ENCODE measurements at places on chromosomes 4 and X.

- DNase-seq, result peak; percentile 71
Measured at GRCh38 chr4:48909697-48910096, 3.1 kb upstream of the OCIAD2 start.

- no peak for DNase-seq
Measured at GRCh38 chr4:55729351-55730279, 90.0 kb upstream of the EXOC1L start.

DNA sequence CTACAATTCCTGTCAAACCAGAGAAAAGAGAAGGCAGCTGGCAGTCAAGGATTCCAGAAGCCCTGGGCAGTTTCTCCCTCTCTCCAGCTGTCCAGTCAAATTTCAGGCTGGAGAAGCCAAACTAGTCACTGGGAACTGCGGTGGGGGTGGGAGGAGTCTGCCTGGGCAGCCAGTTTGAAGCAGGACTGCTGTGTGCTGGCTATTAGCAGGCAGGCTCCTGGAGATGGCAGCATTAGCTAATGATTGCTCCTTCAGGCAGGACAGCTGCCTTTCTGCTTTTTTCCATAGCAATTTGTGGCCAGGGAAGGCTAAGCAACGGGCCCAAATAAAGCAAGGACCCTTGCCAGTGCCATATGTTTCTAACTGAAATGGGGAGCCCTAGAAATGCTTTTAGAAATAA is 44.7 kb upstream of the FGF13 start:
- no peak for DNase-seq

DNA sequence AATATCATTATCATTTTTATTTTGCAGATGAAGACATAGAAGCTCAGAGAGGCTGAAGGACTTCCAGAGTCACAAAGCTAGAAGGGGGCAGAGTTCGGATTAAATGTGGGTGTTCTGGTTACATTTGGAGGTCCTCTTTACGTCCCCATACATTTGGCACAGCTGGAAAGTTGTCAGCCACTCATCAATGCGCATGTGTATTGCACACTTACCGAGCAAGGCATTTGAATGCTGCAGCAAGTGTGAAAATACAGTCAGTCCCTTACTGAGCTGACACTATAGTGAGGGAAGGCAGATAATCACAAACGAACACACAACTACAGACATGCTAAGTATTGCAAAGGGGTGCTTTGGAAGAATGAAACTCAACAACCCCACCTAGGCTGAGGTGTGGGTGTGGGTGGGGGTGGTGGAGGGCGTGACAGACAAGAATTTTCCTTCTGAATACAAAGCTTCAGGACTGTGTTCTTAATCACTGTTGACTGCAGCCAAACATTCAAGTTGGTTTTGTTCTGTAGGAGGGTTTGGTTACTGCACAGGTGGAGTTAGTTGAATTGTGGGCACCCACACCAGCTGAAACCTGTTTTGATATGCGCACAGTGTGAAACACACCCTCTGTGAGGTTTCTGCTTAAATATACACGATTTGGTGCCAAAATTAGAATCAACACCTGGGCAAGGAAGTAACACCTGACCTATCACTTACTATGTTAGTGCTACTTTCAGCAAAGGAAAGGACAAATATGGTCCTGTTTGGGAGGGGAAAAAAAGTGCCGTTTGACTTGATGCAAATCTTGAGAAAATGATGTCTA is 72.4 kb downstream of the COQ2 start:
- peak; percentile 10 for DNase-seq

DNA sequence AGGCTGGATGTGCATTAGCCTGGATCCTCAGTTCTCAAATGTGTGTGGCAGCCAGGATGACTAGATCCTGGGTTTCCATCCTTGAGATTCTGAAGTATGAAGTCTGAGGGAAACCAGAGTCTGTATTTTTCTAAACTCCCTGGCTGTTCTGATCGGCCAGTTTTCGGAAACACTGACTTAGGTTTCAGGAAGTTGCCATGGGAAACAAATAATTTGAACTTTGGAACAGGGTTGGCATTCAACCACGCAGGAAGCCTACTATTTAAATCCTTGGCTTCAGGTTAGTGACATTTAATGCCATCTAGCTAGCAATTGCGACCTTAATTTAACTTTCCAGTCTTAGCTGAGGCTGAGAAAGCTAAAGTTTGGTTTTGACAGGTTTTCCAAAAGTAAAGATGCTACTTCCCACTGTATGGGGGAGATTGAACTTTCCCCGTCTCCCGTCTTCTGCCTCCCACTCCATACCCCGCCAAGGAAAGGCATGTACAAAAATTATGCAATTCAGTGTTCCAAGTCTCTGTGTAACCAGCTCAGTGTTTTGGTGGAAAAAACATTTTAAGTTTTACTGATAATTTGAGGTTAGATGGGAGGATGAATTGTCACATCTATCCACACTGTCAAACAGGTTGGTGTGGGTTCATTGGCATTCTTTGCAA is 67.6 kb downstream of the PDGFRA start:
- no peak for DNase-seq

DNA sequence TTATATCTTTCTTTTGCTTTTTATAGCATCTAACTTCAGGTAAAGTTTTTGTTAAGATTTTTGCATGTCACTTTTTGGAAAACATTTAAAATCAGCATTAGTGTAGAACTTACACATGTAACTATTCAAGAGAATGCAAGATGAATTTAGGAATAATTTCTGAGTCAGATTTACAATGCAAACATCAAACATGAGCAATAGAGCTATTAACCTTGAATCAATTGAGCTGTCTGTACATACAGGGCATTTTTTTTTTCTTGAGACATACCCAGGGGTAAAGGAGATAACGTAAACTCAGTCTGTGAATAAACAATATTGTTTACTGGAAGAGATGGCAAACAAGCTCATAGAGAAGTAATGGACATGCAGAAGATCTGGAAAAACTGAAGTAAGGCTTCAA is 311.5 kb downstream of the IL1RAPL2 start:
- DNase-seq, result no peak

- no peak for DNase-seq
Measured at GRCh38 chr4:8744083-8744805, 127.4 kb downstream of the HMX1 start.

GRCh38 chrX:134645936-134646543 is 12.2 kb downstream of the PLAC1 start:
- DNase-seq, result no peak

- no peak for DNase-seq
Measured at GRCh38 chr4:6282314-6282771, 12.7 kb downstream of the WFS1 start.

DNA sequence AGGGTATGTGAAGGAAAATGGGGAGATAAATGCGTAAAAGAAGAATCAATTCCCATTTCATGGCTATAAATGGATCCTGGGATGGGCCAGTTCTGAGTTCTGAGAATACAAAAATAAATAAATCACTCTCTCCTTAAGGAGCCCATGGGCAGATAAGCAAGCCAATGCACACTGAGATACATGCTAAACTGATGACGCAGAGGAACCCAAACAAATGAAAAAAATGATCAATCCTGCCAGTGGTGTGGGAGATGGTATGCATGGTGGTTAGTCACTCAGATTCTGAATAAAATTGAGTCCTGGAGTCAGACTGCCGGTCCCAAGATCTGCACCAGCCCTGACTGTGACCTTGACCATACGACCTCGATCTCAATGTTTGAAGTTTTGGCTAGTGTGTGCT is 59.7 kb downstream of the NEIL3 start:
- DNase-seq, result no peak

- no peak for DNase-seq
Measured at GRCh38 chr4:24934311-24934710, 21.5 kb upstream of the CCDC149 start.

- DNase-seq, result no peak
Measured at GRCh38 chrX:115592997-115593734, 32.2 kb downstream of the PLS3 start.

- no peak for DNase-seq
Measured at GRCh38 chr4:47930971-47931804, 16.8 kb upstream of the NFXL1 start.

GRCh38 chr4:128820671-128821070 is 11.2 kb downstream of the JADE1 start:
- DNase-seq, result no peak

- DNase-seq, result no peak
Measured at GRCh38 chrX:10143071-10143983, 13.4 kb upstream of the CLCN4 start.

GRCh38 chrX:15599461-15599860 is 1.3 kb downstream of the ACE2 start:
- no peak for DNase-seq

DNA sequence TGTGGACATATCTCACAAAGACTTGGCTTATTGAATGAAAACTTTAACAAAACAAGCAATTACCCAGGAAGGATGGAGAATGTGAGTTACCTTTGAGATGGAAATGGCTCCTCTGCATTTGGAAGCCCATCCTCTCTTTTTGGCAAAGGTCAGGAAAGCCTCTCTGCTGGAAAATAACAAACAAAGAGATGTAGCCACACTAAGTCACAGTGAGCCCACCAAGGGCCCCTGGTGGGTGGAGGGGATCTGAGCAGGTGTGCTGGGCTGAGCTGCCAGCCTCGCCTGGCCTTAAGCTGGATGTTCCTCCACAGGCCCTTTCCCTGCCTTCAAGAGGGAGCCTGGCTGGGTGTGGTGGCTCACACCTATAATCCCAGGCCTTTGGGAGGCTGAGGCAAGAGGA is 269.2 kb downstream of the HNRNPD start:
- DNase-seq, result no peak

GRCh38 chrX:78333521-78333920 is 6.1 kb upstream of the CYSLTR1 start:
- DNase-seq, result no peak

GRCh38 chr4:181224852-181225251 is 1018.4 kb upstream of the TENM3 start:
- no peak for DNase-seq

- no peak for DNase-seq
Measured at GRCh38 chrX:11629593-11630211, 36.0 kb downstream of the ARHGAP6 start.

- no peak for DNase-seq
Measured at GRCh38 chr4:138252551-138252950, 10.4 kb upstream of the SLC7A11 start.

DNA sequence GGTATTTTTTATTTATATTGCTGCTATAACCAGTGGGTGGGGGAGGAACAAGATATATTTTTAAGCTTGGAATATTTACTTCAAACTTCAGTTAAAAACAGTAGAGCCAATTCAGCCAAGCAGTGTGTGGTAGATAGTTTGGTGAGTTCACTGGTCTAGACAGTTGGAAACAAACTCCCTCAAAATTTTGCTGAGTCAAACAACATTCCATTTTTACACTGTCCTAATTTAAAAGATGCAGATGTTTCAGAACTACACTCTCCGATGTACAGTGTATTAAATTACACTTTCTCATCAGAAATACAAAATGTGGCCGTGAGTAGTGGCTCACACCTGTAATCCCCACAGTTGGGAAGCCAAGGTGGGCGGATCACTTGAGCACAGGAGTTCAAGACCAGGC is 23.3 kb downstream of the PRKX start:
- DNase-seq, result no peak

DNA sequence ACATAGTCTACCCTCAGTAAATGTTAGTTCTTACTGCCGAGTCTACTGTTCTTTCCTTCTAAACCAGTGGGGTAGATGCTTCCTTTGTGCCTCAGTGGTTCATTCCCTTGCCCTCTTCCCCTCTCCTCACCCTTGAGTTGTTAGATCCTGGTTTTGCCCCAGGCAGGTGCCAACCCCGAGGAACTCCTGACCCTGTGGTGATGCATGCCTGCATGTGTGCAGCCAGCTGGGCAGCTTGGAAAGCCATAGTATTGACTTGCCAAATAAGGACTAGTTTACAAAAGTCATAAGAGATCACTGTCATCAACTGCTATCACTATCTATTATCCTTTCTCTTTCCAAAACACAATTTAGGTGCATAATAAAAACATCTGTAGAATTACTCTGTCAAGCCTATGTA is 50.9 kb downstream of the REPS2 start:
- no peak for DNase-seq

DNA sequence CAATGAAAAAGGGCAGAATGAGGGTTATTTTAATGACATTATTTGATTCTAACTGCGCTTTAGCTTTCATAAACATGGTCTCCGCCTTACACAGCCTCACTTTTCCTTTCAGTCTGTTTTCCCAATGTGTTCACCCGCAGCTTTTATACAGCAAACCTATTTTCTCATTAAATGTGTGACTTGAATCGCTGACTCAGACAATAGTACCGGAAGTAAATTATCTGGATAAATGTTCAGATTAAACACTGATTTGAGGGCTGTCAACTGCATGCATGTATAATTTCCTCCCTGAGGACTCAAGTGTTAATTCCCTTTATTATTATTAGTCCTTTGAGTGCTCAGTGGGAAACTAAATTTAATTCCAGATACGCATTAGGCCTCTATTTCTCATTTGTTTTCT is 117.3 kb downstream of the FAM133A start:
- DNase-seq, result no peak

DNA sequence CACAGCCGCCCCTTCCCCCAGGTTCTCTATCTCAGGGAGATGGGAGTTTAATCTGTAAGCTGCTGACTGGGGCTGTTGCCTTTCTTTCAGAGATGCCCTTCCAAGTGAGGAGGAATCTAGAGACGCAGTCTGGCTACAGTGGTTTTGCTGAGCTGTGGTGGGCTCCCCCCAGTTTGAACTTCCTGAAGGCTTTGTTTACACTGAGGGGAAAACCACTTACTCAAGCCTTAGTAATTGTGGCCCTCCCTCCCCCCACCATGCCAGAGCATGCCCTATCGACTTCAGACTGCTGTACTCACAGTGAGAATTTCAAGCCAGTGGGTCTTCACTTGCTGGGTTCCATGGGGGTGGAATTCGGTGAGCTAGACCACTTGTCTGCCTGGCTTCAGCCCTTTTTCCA is 131.3 kb downstream of the FAAH2 start:
- DNase-seq, result no peak

DNA sequence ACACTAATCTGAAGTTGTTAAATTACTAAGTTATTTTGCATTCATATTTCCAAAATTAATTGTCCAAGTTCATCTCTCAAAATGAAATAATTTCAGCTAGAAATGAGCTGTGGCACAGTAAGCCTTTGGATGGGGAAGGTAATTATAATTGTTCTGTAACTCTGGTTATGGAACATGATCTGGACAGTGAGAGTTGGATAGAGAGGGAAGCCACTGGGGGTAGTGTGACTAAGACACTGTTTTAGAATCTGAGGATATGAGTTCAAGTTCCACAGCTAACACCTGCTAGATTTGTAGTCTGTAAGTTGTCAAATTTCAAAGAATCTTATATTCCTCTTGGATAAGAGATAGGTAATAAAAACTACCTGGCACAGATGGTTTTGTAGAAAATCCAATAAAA is 49.5 kb downstream of the DMD start:
- DNase-seq, result no peak

- DNase-seq, result no peak
Measured at GRCh38 chrX:37796805-37797204, 16.9 kb downstream of the CYBB start.

DNA sequence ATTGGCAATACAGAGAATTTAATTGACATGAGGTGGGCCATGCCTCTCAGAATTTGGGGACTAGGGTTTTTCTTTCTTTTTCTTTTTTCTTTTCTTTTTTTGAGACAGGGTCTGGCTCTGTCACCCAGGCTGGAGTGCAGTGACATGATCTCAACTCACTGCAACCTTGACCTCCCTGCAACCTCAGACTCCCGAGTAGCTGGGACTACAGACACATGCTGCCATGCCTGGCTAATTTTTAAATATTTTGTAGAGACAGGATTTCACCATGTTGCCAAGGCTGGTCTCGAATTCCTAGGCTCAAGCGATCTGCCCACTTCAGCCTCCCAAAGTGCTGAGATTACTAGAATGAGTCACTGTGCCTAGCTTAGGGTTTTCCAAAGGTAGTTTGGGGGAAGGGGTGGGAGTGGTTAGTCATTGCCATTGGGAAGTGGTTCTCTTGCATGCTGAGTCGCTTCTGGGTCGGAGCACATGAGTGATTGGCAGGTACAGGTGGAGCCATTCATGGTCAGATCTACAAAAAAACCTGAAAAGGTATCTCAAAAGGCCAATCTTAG is 54.5 kb downstream of the MID2 start:
- no peak for DNase-seq

Data from stimulated activated CD4-positive, alpha-beta T cell treated with anti-CD3 and anti-CD28 coated beads, Interleukin-4, amount 100 ng/mL, for 4 hours (primary cell).